ENCODE measurements at places on chromosomes 2 and 18. TPM values are rescaled to one million over a fixed set of nuclear protein-coding genes. Genes with fewer than 3 reads are reported as not detected.

ABCG8 gene
- total RNA-seq, result not detected

VWA3B gene
- not detected for total RNA-seq

CFAP65 gene
- total RNA-seq, result not detected

PIEZO2 gene
- 1.7 TPM for total RNA-seq

GRCh38 chr2:117737846-117738245 is 76.6 kb upstream of the DDX18 start:
- H3K4me3 ChIP-seq, result no peak overlapping the region
- ATAC-seq, result no peak
- no peaks in the 10 kb centered on the region for H3K27me3 ChIP-seq
- H3K36me3 ChIP-seq, result no peaks in the 10 kb centered on the region

- no peak overlapping the region for H3K4me3 ChIP-seq
- no peaks in the 10 kb centered on the region for H3K4me1 ChIP-seq
- H3K27me3 ChIP-seq, result no peaks in the 10 kb centered on the region
- H3K27ac ChIP-seq, result no peak overlapping the region
These were observed 73.9 kb upstream of the SLC14A2 start for GRCh38 chr18:45541421-45541820.

GRCh38 chr18:56083523-56084287 is 495.7 kb upstream of the TCF4 start:
- ATAC-seq, result no peak
- H3K27me3 ChIP-seq, result no peaks in the 10 kb centered on the region
- H3K4me3 ChIP-seq, result no peak overlapping the region

DNA sequence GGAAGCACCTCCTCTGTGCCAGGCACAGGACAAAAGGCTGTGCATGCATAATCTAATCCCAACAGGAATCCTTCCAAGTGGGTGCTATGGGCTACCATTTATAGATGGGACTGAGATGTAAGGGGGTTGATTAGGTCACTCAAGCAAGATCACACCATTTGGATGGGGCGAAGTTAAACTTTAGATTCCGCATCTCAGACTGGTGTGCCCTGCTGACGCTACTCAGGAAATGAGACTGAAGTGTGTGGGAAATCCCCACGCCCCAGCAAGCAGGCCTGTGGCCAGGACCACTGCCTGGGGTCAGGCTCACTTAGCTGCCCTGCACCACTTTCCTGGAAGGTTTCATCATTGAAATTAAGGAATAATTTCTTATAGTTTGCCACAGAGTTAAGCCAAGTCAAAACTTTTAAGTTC is 70.5 kb upstream of the PPP1CB start:
- no peak for ATAC-seq
- H3K36me3 ChIP-seq, result no peaks in the 10 kb centered on the region
- no peak overlapping the region for H3K4me3 ChIP-seq
- H3K27me3 ChIP-seq, result no peaks in the 10 kb centered on the region

DNA sequence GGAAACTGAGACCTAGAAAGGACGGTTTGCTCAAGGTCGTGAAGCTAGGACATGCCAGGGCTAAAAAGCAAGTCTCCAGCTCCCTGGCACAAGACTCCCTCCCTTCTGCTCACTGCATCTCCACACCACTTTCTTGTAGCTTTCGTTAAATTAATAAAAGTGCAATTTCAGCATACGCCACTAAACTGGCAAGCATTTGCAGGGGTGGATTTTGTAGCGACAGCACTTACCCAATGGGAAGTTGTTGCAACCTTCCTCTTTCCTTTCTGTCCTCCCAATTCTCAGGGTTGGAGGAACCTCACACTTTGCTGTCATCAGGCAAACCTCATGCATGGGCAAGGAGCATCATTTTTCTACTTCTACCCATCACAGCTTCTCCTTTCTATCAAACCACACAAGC is 7.4 kb upstream of the RHOB start:
- no peak overlapping the region for H3K4me3 ChIP-seq
- no peaks in the 10 kb centered on the region for H3K36me3 ChIP-seq
- H3K4me1 ChIP-seq, result peaks cover 27% of the 10 kb centered on the region
- H3K27me3 ChIP-seq, result no peaks in the 10 kb centered on the region

DNA sequence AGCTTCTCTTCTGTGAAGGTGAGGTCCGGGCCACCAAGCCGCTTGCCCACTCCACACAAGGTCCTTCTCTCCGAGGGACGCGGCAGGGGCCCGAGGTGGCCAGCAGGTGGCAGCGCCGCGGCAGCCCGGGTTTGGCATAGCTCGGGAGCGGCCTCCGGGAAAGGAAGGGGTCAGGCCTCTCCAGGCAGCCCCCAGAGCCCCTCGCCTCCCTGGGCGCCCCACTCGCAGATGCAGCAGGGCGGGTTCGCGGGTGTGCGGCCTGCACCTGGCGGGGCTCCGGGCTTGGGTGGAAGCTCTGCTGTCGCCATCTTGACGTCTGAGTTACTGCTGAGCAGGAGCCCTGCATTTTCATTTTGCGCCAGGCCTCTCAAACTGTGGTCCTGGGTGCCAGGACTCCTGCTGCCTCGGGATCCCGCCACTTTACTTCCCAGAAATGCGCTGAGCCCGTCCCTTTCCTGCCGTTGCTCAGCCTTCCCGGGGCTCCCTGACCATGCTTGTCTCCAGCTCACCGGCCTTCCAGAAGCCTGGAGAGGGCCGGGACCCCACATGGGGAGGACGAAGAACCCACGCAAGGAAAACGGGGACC is 18.6 kb upstream of the NCL start:
- H3K36me3 ChIP-seq, result no peaks in the 10 kb centered on the region
- ATAC-seq, result peak; percentile 89
- peak overlapping the region; percentile 44 for H3K27ac ChIP-seq

DNA sequence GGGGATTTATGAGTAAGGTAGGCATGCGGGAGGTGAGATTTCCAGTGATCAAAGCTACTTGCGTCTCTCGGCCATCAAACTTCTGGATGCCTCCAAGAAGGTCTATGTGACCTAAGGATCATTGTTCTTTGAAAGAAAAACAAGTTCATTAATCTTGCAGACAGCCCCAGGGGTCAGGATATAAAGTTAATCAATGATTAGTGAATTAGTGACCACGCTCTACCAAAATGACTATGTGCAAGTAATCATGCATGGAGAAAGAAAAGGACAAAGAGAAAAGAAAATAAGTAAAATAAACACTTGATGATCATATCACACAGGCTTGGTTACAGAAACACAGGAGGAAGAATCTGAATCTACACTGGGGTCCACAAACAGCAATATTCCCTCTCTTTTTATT is 42.5 kb upstream of the BCL11A start:
- H3K27ac ChIP-seq, result no peak overlapping the region
- no peak overlapping the region for H3K4me3 ChIP-seq
- ATAC-seq, result no peak
- H3K36me3 ChIP-seq, result no peaks in the 10 kb centered on the region
- H3K27me3 ChIP-seq, result no peaks in the 10 kb centered on the region

- peak overlapping the region; percentile 92 for H3K27ac ChIP-seq
- no peaks in the 10 kb centered on the region for H3K36me3 ChIP-seq
- H3K27me3 ChIP-seq, result no peaks in the 10 kb centered on the region
- peak overlapping the region; percentile 92 for H3K4me3 ChIP-seq
These were observed 820 bp downstream of the TMBIM1 start for GRCh38 chr2:218291318-218292047.

- H3K36me3 ChIP-seq, result no peaks in the 10 kb centered on the region
- H3K4me1 ChIP-seq, result no peaks in the 10 kb centered on the region
- H3K27me3 ChIP-seq, result peaks cover 69% of the 10 kb centered on the region
- no peak overlapping the region for H3K4me3 ChIP-seq
These were observed 153.0 kb upstream of the SALL3 start for GRCh38 chr18:78826631-78827030.

- no peak for ATAC-seq
- no peaks in the 10 kb centered on the region for H3K27me3 ChIP-seq
- H3K4me1 ChIP-seq, result no peaks in the 10 kb centered on the region
- H3K27ac ChIP-seq, result no peak overlapping the region
- no peak overlapping the region for H3K4me3 ChIP-seq
These were observed 56.2 kb upstream of the DSC1 start for GRCh38 chr18:31218671-31219383.
